ENCODE measurements at places on chromosomes 1 and 21.

- DNase-seq, result no peak
Measured at GRCh38 chr1:205542367-205542766, 37.9 kb downstream of the CDK18 start.

GRCh38 chr1:228697207-228698016, 37.9 kb upstream of the RHOU start:
- DNase-seq, result peak; percentile 36

GRCh38 chr1:180540697-180541594, 17.8 kb upstream of the OVAAL start:
- DNase-seq, result no peak

GRCh38 chr1:2372551-2373490, 18.5 kb downstream of the MORN1 start:
- no peak for DNase-seq

DNA sequence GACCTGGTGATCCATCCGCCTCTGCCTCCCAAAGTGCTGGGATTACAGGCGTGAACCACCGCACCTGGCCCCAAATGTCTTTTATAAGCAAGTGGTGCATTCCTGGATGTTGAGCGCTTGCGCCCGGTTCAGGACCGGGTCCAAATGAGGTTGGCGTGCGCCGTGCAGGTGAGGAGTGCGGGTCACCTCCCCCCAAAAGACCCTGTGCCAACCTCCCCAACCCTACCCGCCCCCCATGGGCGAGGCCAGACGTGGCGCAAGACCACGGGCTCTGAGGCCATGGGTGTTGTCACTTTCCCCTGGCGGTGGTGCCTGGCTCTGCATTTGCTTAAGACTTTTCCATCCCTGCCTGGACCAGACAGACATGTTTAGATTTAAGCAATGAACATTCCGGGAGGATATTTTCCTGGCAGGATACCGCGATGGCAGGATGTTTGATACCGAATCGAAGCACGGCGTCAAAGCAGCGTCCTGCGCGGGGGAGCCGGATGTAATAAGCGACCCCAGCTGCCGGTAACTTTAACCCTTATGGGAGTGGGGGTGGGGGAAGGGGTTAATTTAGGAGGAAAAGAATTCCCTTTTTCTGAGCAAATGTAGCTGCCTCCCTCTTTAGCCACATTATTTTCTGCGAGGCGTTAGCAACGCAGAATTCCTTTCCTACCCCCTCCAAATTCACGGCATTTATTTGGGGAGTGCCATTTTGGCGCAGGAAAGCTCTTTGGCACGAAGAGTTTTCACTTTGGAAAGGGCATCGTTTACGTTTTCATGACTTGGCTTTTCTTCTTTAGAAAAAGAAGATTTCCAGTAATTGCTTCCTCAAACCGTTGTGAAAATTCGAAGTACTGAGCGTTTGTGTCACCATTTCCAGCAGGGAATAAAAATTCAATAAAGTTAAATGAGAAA, 27.8 kb upstream of the RNF187 start:
- peak; percentile 76 for DNase-seq

DNA sequence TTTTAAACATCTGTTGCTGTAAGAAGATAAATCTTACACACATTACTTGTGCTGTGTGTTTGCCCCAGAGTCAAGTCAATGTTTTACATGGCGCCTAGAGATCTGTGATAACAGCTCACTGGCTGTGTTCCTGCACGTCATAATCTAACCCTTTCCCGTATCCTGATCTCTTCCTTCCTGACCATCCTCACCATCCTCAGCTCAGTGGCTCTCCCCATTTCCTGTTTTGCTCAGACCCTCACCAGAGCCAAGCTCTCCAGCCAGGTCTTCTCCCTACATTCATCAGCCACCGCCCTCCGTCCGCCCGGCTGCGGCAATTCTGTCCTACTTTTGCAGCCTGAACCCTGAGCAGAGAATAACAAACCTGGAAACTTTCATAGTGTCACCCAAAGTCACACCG, 824.7 kb downstream of the USP25 start:
- DNase-seq, result no peak

DNA sequence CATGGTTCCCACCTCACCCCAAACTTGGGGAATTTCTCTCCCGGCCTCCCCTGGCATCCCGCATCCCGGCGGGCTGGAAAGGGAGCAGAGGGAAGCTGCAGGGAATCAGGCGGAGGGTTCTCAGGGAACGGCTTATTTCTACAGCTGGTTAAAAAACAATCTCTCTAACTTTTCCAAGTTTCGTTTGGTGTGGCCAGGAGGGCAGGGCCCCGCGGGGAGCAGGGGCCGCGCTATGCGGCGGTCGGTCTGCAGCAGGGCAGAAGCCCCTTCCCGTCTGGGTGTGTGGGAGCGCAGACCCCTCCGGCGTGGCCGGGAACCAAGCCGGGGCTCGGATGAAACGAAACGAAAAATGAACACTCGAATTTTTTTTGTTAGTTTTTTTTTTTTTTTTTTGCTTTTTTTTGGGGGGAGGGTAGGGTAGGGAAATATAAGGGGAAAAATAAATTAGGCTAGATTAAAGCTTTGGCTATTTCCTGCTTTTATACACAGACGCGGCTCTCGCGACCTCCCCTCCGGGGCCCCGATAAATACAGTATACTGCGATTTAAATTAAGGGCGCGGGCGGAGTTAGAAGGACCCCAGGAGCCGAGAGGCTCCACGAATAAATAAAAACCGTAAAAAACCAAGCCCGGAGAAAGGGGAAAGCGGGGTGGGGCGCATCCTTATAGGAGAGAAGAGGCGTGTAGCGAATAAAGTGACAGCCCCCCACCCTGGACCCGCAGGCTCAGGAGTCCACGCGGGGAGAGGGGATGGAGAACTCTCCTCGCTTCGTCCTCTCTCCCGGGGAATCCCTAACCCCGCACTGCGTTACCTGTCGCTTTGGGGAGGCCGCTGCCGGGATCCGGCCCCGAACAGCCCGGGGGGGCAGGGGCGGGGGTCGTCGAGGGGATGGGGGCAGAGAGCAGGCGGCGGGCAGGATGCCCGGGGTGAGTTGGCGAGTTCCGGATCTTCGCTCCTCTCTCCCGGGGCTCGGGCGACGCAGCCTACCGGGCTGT, 2.1 kb downstream of the POU3F1 start:
- DNase-seq, result no peak

DNA sequence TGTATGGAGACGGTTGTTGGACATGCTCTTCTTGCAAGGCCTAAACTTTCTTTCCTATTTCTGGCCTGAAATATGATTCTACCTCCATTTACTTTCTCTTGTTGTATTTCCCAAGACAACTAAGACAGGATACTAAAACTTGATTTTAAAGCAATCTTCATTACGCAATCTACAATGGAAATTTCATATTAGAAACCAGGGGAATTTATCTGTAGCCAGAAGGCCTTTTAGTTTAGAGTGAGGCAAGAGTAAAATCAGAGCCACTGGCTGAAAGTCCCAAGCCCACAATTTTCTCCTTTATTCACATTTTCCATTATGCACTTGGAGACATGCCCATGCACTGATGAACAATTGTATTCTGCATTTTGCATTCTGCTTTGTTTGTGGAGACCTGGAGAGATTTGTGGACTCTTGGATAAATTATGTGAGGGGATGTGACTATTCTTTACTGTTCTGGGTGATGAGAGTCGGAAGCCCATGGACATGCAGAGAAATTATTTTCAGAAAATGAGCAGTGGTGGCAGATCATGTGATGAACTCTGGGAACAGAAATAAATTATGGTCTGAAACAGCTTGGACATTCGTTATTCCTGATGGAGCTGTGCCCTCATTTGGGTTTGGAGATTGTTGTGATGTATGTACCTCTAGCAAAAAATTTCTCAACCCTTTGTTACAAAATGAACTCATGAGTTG, 336.8 kb downstream of the SEC16B start:
- DNase-seq, result no peak

GRCh38 chr1:221620437-221621384, 121.2 kb downstream of the DUSP10 start:
- DNase-seq, result peak; percentile 45

DNA sequence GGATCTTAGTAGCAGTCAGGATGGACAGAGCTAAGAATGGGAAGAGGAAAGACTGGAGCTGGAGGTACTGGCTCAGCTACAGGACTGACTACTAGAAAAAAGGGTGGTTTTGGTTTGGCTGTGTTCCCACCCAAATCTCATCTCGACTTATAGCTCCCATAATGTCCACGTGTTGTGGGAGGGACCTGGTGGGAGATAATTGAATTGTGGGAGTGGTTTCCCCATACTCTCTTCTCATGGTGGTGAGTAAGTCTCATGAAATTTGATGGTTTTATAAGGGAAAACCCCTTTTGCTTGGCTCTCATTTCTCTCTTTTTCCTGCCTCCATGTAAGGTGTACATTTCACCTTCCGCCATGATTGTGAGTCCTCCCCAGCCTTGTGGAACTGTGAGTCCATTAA, 466.5 kb upstream of the DEPDC1 start:
- DNase-seq, result no peak

DNA sequence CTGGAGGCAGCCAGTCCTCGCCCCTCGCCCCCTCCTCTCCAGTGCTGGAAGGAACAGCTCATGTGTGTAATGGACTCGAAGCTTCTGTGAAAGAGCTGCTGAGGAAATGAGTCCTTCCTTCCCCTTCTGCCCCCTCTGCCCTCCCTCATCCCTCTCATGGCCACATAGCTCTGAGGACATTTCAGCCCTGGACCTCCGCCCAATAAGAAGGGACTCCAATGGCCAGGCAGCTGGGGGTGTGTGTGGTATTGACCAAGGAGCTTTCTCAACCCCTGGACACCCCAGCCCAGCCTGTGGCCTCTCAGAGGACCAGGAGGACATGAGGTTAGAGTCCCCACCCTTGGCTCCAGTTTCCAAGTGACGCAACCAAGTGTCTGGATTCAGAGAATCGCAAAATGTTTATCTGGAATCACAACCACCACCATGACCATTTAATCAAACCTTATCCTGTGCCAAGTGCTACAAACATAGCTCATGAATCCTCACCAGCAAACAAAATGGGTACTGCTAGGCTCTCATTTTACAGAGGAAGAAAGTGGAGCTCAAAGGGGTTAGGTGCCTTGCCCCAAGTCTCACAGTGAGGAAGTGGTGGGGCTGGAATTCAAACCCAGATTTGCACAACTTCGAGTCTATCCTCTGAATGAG, 47.8 kb upstream of the ECE1 start:
- DNase-seq, result peak; percentile 59

GRCh38 chr1:168477792-168478191, 66.0 kb downstream of the XCL2 start:
- no peak for DNase-seq

- DNase-seq, result no peak
Measured at GRCh38 chr1:172095846-172096245, 254.5 kb downstream of the DNM3 start.

DNA sequence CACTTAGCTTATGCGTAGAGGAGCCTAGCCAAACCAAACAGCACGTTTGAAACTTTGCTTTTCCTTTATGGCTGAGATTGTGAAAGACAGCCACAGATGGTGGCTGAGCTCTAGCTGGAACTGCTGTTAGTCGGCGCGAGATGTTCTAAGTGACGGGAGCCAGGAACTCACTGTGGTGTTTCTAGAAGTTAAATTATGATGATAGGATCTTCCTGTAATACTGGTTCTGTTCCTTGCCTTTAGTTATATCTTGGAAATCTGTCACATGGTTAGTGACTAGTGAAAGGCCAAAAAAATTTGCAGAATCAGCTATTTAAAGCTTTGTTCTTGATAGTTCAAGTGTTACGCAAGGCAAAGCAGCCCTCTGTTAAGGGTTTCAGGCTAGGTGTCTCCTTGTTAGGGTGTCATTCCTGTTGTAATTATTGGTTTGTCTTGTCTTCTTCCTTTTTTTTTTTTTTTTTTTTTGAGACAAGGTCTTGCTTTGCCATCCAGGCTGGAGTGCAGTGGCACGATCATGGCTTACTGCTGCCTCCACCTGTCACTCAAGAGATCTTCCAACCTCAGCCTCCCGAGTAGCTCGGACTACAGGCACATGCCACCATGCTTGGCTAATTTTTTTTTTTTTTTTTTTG, 22.6 kb downstream of the AK4 start:
- no peak for DNase-seq

GRCh38 chr1:182596934-182597333, 7.3 kb downstream of the RGS16 start:
- DNase-seq, result no peak

DNA sequence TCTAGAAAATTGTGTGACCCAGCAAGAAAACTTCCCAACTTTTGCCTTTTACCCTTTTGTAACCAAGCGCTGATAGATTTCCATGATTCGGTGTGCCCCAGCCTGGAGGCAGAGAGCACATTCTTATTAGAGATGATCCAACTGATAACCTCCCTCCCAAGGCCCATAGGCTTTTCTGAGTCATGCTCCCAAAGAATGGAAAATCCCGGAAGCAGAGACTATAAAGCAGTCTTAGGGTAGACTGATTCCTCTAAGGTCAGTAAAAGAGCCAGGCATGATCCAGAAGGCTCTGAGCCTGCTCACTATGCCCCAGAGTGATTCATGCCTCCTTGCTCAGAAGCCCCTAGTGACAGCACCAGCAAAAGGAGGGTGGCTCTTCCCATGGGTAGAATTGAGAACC, 4.3 kb downstream of the CAMK1G start:
- DNase-seq, result no peak

DNA sequence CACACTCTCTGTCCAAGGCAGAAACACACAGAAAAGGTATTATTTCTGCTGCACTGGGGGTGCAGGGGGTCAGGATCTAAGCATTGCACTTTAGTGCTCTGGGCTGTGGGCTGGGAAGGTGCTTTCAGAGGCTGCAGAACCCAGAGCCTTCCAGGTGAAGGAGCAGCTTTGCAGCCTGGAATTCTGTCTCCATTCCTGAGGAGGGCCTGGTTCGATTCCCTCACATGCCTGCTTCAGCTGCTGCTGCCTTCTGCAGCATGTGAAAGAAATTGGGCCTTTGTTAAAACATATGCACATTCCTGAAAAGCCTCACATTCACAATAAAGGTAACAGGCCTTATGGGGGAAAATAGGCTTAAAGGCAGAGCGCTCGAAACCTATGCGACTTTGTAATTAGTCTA, 35.9 kb downstream of the VTCN1 start:
- no peak for DNase-seq

GRCh38 chr1:230185076-230186001, 118.3 kb downstream of the GALNT2 start:
- DNase-seq, result peak; percentile 63

DNA sequence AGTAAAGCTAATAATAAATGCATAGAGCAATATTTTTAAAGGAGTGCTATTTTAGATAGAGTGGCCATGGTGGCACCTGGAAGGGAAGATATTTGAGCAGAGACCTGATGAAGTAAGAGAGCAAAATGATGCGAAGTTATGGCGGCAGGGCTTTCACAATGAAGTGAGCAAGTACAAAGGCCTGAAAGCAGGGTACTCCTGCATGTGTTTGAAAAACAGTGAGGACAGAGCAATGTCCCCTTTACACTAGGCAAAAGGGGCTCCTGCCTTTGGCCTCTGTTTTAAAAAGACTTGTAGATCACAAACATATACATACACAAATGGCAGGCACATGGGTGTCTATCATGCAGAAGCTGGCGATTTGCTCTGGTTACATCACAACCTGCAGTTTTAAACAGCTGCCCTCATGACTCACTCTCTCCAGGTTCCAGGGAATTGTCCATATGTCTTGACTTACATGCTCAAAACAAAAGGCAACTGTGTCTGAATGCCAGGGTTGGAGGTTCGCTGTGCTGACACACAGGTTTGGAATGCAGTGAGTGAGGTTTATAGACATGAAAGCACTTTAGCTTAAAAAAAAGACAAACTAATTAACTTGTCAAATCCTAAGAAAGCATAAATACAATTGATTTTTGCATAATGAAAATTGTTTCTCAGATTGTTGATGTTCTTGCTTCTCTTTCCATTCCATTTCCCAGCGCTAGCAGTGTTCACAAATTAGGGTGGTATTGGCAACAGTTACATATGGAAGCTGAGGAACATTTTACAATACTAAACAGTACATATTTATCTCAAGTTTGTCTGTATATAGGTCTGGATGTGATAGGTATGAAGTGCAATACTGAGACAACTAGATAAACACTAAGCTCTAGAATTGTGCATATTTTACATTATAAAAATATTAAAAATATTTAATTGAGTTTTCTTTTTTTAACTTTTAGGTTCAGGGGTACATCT, 313.9 kb downstream of the BARHL2 start:
- DNase-seq, result no peak

Data from NCI-H1092 (cell line).